Activated T-cell treated with anti-CD3 and anti-CD28 coated beads, Interleukin-2, amount 50 U/mL, for 72 hours (primary cell): ENCODE measurements at places on chromosomes 13 and 19.

GRCh38 chr19:44649578-44650145, 6.0 kb downstream of the PVR start:
- DNase-seq = no peak

DNA sequence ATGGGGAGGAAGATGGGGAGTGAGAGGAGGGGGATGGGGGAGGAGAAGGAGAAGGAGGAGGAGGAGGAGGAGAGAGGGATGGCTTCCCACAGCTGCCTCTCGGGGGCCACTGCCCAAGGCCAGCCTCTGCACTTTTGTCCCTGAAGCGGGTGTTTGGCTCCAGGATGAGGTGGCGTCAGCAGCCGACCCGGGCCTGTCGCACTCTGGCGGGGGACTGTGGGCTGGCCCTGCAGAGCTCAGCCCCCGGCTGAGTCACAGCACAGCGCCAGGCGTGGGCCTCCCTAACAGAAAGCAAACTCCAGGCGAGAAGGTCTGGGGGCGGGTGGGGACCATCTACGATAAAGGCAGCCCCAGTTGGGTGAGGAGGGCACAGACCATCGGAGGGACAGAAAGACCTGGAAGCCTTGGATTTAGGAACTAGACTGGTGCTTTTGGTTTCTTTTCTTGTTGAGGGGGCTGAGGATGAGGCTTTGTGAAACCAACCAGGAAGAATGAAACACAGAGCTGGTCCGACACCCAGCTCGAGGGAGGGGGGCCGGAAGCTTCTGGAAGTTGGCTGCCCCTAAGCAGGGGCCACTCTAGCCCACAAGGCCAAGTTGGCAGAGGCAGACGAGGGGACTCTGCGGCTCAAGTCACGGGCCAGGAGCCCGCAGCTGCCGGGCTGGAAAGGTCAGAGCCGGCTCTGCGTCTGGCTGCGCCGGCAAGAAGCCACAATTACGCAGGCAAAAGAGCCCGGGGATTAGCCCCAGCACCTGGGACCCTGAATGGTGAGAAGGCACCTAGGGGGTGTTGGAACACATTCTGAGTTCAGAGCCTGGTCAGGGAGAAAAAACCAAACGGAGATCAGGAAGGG, 18.2 kb downstream of the LSM4 start:
- peak; percentile 89 for DNase-seq

GRCh38 chr13:96650301-96650886, 343.9 kb downstream of the OXGR1 start:
- no peak for DNase-seq

- DNase-seq = no peak
Observed at GRCh38 chr19:18418483-18419194, 559 bp upstream of the SSBP4 start.

DNA sequence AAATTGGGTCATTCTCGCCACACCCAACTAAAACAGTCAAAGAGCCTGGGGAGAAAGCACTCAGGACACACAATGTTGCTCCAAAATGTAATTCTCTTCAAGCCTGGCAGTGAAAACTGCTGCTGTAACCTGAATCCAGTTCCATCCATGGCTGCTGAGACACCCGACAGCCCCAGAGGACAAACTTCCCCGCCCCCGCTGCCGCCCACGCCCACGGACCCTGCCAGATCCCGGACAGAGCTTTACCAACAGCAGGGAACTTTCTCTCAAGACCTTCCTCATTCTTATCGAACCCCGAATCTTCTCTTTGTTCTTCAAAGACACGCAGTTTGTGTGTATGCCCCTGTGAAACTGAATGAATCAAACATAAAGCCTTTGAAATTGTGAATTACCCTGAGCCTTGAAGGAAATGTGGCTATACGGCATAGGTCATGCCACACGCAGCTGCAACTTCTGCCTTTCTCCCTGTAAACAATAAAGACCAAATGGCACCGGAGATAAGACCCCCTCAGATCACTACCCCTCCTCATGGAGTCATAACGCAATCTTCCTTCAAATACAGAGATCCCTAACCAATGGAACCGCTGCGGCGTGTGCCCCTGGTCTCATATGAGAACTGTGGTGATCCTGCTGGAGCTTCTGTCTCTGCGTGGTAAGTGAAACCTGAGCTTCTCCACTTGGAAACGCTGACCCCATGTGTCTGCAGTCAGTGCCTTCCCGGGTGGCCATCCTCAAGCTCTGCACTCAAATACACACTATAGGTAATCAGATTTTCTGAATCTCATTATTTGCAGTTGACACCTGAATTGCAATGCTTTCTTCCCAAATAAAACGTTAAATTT, 4.8 kb upstream of the LAMP1 start:
- peak; percentile 21 for DNase-seq

DNA sequence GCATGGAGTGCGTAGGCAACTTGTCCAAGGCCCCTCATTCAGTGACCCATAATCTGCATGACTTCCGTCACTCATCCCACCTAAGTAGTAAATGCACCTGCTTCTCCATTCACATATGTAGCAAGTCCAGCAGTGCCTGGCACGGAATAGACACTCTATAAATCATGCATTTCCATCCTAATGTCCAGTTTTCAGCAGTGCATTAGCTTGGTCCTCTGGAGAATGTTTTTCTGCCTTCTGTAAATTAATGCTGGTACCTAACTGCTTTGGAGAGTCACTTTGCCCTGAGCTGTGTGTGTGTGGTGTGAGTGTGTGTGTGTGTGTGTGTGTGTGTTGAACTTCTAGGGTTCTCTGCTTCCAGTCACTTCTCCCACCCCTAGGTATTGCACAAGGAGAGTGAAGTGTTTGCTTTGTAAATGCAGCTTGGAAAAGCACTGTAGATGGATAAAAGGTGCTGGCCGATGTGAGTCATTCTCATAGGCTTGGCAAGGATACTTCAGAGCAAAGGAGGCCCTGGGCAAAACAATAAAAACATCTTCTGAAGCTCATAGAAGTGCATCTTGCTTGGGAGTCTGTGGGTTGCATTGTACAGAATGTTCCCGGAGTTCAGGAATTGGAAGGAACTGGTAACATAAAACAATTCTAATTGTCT, 181.8 kb downstream of the KATNAL1 start:
- DNase-seq = no peak

GRCh38 chr13:112768795-112769481, 79.1 kb downstream of the ATP11A start:
- DNase-seq = no peak
